Glutamatergic neuron (in vitro differentiated cells): ENCODE measurements at places on chromosomes 13 and 19.
A peak's percentile ranks its signal among the peaks of the same experiment; 100 is the strongest.

DNA sequence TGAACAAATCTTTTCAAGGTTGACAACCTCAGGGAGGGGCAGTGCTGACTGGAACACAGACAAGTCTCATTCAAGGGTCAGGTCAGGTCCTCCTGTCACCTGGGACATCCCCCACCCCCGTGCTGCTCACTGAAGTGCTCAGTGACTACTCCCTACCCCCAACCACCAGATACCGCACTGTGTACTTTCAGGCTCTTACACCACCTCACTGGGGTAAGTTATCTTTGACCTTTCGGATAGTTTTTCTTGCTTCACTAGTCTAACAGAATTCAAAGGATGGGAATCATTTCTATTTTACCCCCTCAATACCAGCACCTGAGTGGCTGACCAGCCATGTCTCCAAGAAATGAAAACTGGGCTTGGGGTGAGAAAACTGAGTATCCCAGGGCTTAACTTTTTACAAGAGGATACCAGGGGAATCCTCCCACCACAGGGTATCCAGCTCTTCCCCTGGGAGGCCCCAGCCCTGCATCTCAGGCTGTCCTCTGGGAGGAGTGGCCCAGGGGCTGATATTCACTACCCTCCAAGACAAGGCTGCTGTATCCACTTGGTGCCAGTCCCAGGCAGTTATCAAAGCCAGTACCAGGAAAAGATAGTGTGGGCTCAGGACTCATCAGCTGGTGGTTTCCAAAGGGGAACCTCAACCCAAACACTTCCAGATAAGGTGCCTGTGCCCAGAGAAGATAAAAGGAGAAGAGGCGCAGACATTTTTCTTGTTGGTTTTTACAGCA is 2.1 kb downstream of the ZNF563 start:
- DNase-seq = no peak

- DNase-seq = no peak
Measured at GRCh38 chr19:3154957-3155736, 19.3 kb downstream of the GNA15 start.

- DNase-seq = no peak
Measured at GRCh38 chr13:33204130-33204927, 81.2 kb downstream of the STARD13 start.

DNA sequence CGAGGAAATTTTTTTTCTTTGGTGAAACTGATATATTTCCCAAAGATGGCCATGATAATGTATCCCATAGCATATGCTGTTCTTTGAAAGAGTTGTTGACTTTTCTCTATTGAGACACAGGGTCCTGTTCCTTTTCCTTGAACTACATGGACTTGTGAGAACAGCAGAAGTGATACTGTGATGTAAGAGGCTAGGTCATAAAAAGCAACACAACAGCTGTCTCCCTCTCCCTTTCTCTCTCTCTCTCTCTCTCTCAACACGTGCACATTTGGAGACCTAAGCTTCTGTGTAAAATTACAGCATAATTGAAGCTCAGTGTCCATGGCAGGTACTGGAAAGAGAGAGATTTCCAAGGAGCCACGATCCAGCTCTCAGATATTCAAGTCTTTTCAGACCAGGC is 1712.4 kb downstream of the EFNB2 start:
- no peak for DNase-seq

DNA sequence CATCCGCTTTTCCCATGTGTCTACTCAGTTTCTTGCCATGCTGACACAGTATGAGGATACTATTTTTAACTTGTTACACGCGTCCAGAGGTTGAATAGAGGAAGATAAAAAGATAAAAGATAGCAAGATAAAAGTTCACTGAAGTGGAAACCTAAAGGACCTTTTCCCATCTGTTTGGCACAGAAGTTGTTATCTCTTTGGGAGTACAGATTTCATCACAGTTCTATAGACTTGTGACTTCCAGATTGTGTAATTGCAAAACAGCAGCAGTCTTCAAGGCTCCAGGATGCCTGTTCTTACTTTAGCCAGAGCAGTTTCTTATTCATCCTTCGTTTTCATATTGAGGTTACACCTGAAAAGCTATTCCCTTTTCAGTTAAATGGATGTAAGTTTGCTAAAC is 369.2 kb downstream of the GPC5 start:
- DNase-seq = no peak

- DNase-seq = peak; percentile 38
Measured at GRCh38 chr19:34662919-34663318, 14.0 kb downstream of the SCGB2B2 start.

- DNase-seq = no peak
Measured at GRCh38 chr19:43309466-43309865, 40.1 kb upstream of the PSG9 start.

DNA sequence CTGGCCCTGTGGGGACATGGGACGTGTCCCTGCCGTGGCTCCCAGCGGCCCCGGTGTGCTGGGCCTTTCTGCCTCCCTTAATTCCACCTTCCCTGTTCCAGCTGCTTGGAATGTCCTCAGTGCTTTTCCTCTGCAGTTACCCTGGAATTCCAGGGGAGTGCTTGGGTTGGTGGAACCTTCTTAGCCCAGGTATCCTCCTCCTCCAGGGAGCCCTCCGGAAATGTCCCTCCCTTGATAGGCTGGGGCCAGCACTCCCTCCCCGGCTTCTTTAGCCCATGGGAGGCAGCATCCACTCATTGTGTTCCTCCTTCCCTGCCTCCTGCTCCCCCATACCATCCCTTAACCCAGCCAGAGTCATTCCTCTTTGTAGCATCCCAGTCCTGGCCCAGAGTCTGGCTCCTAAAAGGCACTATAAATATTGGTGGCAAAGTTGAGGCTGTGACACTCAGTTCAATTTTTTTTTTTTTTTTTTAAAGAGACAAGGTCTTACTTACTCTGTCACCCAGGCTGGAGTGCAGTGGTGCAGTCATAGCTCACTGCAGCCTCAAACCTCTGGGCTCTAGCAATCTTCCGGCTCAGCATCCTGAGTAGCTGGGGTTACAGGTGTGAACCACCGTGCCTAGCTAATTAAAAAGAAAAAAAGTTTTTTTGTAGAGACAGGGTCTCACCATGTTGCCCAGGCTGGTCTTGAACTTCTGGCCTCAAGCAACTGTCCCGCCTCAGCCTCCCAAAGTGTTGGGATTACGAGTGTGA is 13.7 kb upstream of the SLC7A10 start:
- peak; percentile 7 for DNase-seq

DNA sequence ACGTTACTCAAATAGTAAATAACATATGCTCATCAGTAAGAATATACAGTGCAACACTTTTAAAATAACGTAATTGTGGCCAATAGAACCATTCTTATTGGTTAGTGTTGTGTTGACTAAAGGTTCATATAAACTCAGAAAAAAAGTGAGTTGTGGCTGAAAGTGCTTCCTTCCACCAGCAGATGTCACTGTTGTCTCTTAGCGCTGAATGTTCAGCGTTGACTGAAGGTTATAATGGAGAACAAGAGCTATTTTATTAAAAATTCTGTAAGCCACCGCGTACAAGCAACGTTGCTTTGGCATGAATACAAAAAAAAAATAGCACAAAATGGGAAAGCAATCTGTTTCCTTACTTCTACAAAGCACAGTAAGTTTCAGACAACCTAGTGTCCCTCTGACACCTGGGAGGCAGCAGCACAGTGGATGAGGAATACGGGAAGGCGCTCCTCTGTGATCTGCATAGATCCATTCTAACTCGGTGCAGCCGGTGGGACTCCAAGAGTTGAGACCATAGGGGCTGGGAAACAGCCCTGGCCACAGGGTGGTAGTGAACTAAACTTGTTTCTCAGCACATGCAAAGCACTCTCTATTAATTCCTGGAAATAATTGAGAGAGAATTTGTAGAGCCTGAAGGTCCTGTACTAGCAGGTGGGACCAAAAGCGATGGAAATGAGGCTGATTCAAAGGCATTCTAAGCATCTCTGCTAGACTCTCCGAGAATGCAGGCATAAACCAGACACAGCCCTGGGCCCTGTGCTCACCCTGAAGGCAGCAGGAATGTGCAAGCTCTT is 23.9 kb upstream of the OXGR1 start:
- peak; percentile 28 for DNase-seq

DNA sequence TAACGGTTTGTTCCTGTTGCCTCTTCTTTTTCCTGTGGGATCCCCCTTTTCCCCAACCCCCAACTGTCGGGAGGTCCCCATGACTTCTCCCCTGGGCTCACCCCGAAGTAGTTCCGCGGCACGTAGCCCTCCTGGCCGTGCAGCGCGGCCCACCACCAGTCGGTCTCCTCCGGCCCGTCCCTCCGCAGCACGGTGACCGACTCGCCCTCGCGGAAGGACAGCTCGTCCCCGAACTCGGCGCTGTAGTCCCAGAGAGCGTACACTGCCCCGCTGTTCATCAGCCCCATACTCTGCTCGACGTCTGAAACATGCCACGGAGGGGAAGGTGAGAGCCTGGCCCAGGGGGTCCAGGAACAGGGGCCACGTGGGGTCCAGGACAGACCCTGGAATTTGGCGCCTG is 12.1 kb upstream of the ERCC2 start:
- DNase-seq = no peak

DNA sequence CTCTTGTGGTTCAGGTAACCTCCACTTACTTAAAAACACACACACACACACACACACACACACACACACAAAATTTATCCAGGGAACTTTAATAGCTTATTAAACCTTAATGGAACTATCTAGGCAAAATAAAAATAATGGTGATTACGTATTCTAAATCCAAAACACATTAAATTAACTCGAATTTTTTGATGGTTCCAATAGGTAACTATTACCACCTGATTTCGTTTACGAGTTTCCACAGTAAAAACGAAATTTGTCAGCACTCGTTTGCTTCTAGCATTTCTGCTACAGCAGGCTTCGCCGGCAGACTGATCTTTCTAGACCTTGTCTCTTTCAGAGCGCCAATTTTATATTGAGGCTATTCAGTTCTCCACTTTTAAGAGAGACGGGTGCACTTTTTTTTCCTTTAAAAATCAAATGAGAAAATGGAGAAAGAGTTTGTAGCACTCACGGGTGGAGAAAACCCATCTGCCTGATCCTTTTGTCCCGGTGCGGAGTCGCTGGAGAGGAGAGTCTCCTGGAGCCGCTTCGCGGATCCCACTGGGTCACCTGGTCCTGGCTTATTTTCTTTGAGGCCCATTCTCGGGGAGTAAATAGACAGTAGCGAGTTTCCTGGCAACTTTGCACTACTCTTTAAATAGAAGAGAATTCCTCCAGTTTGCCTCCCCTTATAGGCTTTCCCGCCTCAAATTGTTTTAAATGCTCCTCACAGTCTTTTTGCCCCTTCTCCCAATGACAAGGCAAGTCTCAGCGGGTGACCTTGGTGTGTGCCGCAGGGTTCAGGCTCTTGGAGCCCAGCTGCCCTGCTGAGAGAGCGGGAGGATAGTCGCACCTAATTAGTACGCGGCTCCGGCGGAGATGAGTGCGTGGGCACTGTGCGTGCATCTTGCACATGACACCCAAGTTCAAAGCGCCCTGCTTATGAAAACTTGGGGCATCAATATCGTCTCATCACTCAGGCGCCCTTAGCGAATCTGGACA is 117.0 kb downstream of the KCNRG start:
- DNase-seq = no peak

GRCh38 chr19:48696353-48697010 is 711 bp downstream of the FUT2 start:
- no peak for DNase-seq

GRCh38 chr19:48928164-48929025 is 5.1 kb upstream of the DHDH start:
- no peak for DNase-seq

- DNase-seq = peak; percentile 32
Measured at GRCh38 chr19:6528544-6529121, 2.2 kb upstream of the TNFSF9 start.

GRCh38 chr19:15871570-15871969 is 26.3 kb downstream of the CYP4F2 start:
- DNase-seq = peak; percentile 16

- no peak for DNase-seq
Measured at GRCh38 chr13:40148742-40149141, 493.3 kb downstream of the COG6 start.

GRCh38 chr13:86000546-86000945 is 201.3 kb upstream of the SLITRK6 start:
- DNase-seq = no peak

GRCh38 chr19:48990400-48990799 is 2.7 kb downstream of the GYS1 start:
- no peak for DNase-seq

GRCh38 chr19:42324655-42325307 is 654 bp upstream of the MEGF8 start:
- DNase-seq = peak; percentile 41

DNA sequence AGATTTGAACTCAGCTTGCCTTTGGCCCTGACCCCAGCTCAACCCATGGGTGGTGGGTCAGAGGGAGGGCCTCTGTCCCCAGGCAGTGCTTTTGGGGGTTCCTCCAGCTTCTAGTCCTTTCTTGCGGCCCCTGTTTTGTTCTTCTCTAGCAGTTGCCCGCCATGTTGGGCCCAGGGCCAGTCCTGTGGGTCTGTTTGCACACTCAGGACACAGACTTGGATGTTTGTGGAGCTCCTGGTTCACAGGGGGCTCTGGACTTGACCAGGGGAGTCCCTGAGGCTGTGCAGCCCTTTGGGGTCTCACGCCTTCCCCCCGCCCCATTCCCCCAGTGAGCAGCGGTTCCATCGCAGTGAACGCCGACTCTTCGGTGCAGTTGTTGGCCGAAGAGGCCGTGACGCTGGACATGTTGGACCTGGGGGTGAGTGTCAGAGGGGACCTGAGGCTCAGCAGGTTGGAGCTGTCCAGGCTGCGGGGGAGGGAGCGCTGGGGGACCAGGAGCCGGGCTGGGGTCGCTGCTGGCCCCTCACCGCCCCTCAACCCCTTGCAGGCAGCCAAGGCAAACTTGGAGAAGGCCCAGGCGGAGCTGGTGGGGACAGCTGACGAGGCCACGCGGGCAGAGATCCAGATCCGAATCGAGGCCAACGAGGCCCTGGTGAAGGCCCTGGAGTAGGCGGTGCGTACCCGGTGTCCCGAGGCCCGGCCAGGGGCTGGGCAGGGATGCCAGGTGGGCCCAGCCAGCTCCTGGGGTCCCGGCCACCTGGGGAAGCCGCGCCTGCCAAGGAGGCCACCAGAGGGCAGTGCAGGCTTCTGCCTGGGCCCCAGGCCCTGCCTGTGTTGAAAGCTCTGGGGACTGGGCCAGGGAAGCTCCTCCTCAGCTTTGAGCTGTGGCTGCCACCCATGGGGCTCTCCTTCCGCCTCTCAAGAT is 2.5 kb downstream of the ATP5F1D start:
- DNase-seq = peak; percentile 90

GRCh38 chr13:99075268-99076191 is 97.7 kb upstream of the DOCK9 start:
- DNase-seq = no peak

GRCh38 chr13:112770504-112770903 is 80.7 kb downstream of the ATP11A start:
- no peak for DNase-seq

- no peak for DNase-seq
Measured at GRCh38 chr19:55667958-55668357, 7.1 kb upstream of the EPN1 start.

- DNase-seq = no peak
Measured at GRCh38 chr13:79740991-79741390, 260.0 kb downstream of the NDFIP2 start.

- DNase-seq = no peak
Measured at GRCh38 chr13:40070357-40070756, 414.9 kb downstream of the COG6 start.

- no peak for DNase-seq
Measured at GRCh38 chr13:96795670-96796069, 198.6 kb downstream of the OXGR1 start.
